ENCODE measurements at places on chromosomes 2 and 18.

DNA sequence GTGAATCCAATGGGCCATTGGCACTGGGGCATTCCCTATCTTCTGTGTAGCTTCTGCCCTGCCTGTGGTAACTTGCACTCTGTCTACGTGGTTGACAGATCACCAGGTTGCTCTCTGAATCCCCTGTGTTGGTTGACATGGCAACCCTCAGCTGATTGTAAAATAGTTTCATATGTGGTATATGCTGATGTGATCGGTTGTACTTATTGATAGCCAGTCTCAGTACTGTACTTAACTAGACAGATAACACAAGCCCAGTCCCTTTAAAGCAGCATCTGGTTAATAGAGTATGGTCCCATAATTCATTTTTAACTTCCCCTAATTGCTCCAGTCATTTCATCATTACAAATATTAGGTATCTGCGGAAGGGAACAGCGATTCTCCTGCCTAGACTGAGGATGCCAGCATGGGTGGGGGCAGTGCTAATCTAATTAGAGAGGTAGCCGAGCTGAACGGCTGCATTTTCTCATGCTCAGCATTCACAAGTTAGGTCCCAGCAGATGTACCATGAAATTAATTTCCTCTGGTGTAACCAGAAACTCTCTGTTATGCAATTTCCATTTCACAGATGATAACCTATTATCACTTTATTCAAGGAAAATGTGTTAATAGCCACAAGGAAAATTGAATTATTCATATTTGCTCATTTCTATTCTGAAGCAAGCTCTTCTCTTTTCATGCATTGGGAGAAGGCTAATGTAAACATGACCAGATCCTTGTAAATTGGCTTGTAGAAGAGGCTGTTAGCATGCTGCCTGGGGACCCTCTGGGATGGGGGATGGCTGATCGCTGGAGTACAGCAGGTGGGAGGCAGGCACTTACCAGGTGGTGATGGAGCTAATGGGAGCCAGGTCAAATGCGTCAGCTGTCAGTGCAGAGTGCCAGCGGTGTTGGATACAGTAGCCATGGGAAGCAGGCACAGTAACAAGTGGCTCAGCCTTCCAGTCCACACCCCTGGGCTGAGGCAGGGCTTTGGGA is 608.3 kb downstream of the GALR1 start:
- no peak for DNase-seq

GRCh38 chr18:59743566-59743965 is 46.3 kb upstream of the CCBE1 start:
- no peak for DNase-seq

DNA sequence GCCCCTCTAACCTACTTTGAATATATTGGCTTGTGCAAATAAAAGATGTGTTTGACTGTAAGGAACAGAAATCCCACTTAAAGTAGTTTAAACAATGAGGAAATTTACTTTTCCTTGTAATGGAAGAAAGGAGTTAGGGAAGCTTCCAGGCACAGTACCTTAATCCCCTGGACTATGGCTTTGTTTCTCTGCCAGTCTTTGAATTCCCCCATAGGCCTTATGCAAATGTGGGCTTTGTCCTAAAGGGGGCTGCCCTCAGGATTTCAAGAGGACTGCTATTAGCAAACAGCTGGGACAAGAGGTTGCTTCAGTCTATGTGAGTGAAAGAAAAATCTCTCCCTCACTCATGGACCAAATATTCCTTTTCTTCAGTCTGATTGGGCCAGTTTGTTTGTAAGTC is 255.1 kb upstream of the THSD7B start:
- DNase-seq = no peak

DNA sequence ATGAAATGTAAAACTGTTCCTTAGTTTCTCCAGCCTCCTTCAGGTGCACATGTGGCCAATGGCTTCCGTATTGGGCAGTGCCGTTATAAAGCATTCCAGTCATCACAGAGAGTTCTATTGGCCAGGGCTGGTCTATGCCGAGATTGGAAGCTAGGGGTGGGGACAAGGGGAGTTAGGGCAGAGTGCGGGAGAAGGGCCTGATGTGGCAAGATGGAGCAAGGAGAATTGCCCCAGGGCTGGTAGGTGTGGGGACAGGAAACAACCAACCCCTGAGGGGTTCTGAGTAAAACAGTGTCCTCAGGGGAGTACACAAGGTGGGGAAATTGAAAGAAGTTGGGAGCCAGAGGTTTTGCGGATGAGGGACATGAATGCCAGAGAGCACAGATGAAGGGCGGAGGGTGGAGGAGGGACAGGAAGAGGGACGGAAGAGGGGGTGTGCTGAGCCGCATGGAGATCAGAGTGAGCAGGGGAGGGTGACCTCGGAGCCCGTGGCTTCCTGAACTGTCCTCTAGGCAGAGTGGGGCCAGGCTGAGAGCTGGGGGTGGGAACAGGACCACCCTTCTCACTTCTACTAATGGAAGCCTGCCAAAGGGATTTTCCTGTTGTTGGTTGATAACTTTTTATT is 9.1 kb upstream of the ATP6V1C2 start:
- no peak for DNase-seq

DNA sequence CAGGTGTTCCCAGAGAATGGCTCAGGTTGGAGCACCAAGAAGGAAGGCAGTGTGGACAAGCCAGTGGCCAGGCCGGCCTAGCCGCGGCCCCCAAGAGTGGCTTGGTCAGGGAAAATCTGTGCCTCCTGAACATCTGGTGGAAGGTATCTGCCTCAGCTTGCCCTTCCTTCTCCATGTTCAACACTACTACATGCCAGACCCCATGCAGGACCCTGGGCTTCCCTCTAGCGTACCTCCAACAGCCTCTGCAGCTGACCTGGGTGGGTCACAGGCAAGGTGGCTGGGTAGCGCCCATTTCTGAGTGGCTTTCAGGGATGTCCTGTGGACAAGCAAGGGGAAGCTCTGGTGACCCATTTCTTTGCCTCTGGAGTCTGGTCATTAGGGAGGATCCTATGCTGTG is 7.7 kb downstream of the WNT10A start:
- no peak for DNase-seq

DNA sequence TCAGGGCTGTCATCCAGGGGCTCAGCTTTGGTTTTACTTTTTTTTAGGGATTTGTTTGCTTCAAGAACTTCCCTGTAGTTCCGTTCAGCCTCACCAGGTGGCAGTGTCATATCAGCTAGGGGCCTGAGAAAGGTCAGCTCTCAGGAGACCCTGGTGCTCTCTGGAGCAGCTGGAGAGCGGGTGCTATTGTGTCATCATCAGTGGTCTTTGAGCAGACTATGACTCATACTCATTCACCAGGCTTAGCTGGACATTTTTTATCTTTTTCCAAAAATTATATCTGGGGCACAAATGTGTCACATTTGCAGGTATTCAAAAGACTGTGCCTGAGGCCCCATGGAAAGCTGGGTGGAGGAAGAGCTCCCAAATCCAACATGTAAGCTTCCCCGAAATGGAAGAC is 24.4 kb downstream of the ZNF892 start:
- peak; percentile 54 for DNase-seq

DNA sequence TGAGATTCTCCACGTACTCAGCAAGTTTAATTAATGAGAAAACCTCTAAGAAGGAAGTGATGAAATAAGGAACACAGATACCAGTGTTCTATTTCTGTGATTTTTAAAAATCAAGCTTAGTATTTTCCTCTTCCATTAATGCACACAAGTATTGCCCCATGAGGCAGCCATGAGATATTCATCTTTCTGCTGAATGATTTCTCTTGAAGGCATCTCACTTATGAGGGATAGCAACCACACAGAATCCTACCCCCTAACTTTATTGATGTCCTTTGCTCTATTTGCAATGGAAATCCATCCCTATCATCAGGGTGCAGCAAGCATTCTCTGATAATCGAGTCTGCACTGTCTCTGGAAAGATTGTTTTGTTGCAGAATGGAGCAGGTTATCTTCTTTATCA is 244.1 kb upstream of the NRP2 start:
- DNase-seq = no peak

- peak; percentile 42 for DNase-seq
Observed at GRCh38 chr2:235106874-235107639, 155.2 kb downstream of the SH3BP4 start.

DNA sequence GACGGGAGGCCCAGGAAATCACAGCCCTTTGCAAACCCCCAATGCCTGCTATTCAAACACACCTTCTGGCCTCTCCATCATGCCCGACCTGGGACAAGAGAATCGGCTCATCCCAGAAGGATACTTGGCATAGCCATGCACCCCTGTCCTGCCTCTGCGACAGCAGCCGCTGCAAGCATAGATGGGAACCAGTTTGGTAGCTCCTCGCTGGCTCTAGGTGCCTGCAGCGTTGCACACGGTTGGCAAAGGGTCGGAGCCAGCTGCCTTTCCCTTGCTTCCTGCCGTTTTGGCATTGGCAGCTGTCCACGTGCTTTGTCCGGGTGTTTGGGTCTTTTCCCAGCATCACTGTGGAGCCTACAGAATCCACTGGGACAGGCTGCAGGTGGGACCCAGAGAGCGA is 76.9 kb downstream of the TWIST2 start:
- DNase-seq = no peak

- no peak for DNase-seq
Observed at GRCh38 chr2:128640166-128640844, 321.6 kb upstream of the HS6ST1 start.

DNA sequence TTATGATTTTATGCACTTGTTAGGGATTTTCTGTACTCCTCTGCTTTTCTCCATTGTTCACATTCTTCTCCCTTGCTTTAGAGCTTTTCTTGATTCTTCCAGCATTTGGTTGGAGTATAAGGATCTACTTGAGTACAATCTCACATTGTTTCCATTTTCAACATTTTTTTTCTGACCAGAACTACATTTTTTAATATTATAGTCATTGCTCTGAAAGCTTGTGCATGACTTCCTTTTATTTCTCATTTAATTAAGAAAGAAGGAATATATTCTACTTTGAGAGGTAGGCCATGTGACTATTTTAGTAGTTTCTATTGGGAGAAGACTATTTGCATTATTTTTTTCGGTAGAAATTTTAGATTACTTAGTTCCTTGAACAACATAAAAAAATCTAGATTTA is 200.4 kb downstream of the TMEM247 start:
- DNase-seq = no peak

GRCh38 chr2:2149379-2149778 is 181.7 kb downstream of the MYT1L start:
- no peak for DNase-seq

- DNase-seq = no peak
Observed at GRCh38 chr2:150570712-150571111, 83.2 kb upstream of the RND3 start.

DNA sequence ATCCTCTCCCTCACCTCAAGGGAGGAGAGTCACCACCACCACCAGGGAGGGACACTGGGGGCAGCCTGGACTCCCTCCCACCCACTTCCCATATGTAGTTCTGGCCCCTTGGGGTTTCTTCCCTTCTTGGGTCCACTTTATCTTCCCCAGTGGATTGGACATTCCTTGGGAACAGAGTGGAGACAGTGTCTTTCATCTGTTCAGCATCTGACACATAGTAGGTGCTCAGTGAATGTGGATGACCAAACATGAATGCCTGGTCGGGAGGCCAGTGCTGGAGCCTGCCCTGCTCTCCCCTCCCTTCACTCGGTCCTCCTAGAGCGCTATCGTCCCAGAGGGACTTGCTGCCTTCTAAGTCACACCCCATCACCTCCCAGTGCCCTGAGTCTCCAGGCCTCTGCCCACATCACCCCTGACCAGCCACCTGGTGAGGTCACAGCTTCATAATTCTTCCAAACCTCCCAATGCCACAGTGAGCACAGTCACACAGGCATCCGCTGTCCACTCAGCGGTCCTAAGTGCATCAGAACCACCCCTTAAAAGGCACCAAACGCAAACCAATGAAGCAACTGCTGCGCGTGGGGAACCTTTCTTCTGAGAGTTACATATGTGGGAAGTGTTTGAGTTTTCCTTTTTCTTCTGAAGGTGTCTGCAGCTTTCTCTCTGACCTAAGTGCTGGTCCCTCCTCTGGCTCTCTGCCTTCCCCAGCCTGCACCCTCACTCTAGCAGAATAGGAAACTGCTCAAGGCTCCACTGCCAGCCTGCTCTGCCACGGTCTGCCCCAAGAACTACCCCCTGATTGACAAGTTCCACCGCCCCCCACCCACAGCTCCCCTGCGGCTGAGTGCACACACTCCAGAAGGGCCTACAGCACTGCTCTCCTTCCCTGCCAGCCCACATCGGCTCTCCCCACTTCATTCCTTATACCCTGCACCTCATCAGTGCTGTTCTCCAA is 7.2 kb upstream of the SFXN5 start:
- DNase-seq = no peak

- peak; percentile 96 for DNase-seq
Observed at GRCh38 chr2:159562248-159562647, 54.1 kb downstream of the BAZ2B start.

GRCh38 chr2:205089958-205090357 is 544.7 kb downstream of the PARD3B start:
- DNase-seq = no peak

DNA sequence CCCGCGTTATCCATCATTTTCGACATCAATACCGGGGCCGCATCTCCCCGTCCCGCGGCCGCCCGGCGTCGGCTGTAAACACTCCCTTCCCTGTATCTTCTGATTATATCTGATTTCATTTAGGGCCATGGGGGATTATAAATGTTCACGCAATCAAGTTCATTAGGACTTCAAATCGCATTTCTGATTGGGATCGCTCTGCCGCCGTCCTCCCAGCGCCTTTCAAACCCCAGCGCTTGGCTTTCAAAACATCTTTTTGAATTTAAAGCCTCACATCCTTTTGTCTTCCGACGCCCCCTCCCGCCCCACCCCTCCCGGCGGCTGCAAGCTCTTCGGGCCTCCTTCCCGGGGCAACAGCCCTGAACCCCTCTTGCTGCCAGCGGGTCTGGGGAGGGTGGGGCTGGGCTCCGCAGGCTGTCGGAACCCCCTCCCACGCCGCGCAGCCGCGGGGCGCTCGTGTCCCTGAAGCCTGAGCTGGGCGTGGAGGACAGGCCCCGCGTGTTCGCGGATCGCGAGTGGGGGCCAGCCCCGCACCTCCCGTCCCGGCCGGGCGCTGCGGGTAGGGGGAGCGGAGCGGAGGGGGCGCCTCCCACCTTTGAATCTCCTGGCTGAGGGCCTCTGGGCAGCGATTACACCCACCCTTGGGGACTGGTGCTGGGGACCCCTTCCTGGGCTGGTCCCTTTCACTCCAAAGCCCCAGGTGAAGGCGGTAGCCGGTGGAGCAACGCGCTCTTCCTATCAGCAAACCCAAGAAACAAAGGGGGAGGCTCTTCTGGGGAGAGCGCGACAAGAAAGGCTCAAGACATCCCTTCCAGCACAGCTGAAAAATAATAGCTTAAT is 11.3 kb upstream of the GBX2 start:
- no peak for DNase-seq

DNA sequence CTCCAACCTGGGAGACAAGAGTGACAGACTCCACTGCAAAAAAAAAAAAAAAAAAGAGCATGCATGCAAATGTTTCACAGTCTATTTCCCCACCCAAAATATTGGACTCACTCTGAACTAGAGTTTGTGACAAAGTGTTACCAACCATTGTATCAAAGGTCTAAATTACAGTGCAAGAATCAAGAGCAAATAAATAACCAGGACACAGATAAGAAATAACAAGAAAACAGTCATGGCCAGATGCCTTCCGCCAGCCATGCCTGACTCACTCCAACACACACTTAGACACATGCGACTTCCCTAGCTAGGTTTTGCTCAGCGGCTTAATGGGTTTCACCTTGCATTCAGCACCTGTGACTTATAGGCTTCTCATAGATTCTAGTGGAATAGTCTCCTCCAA is 62.8 kb downstream of the CYB5A start:
- no peak for DNase-seq

- no peak for DNase-seq
Observed at GRCh38 chr2:189129971-189130370, 49.6 kb downstream of the COL5A2 start.

GRCh38 chr2:42169874-42170521 is 845 bp downstream of the EML4 start:
- DNase-seq = peak; percentile 63

- DNase-seq = peak; percentile 54
Observed at GRCh38 chr2:28610583-28611201, 114.8 kb downstream of the PLB1 start.

- DNase-seq = no peak
Observed at GRCh38 chr2:10388954-10389560, 59.1 kb downstream of the ODC1 start.
